Uterus (tissue), 4 donors: ENCODE measurements at places on chromosomes 3 and 15. TPM values are rescaled to one million over a fixed set of nuclear protein-coding genes. Genes with fewer than 3 reads are reported as not detected.

Gene IRAK2
- total RNA-seq: 3.5 TPM

GRCh38 chr15:84572231-84572630 lies 28.6 kb upstream of the ZSCAN2 start:
- no peak overlapping the region for H3K4me3 ChIP-seq
- no peak for DNase-seq
- peaks cover 5% of the 10 kb centered on the region for H3K4me1 ChIP-seq
- H3K27ac ChIP-seq: no peak overlapping the region
- no peaks in the 10 kb centered on the region for H3K27me3 ChIP-seq

DNA sequence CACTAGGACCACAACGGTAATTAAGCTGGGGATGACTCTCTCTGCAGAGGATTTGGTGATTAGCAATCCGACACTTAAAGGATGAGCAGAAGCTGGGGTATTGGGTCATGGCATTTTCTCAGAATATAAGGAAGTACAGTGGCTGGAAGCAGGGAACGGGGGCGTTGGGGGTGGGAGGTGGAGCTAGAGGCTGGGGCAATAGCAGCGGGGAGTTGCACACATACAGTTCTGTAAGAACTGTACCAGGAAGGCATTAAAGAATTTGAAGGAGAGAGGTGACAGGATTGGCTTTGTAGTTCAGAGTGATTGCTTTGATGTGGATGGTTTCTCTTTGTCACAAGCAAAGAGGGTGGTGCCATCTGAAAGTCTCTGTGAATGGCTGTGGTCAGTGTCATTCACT lies 28.2 kb downstream of the PSMD6 start:
- no peaks in the 10 kb centered on the region for H3K4me1 ChIP-seq
- H3K36me3 ChIP-seq: no peaks in the 10 kb centered on the region
- no peak for DNase-seq
- H3K4me3 ChIP-seq: no peak overlapping the region
- no peak overlapping the region for H3K27ac ChIP-seq

DNA sequence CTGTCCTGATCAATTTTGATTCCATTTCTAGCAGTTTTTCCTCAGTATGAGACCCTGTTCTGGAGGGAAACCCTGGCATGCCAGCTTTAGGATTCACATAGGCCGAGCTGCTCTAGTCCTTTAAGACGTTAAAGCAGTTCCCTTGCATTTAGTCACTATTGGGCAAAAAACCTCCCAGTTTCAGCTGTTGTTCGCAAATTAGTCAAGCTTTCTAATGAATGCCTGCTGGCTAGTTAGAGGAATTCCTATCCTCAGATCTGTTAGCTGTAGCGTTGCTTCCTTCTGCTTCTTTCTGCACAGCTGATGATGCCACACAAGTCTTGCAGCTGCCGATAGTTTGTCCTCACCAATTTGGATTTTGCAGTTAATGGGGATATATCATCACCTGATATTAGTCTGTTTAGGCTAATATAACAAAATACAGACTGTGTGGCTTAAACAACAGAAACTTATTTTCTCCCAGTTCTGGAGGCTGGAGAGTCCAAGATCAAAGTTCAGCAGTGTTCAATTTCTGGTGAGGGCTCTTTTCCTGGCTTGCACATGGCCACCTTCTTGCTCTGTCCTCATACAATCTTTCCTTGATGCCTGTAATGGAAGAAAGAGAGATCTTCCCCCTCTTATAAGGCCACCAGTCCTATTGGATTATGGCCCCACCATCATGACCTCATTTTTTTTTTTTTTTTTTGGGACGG lies 7.5 kb upstream of the UBL7 start:
- no peaks in the 10 kb centered on the region for H3K4me1 ChIP-seq
- H3K36me3 ChIP-seq: no peaks in the 10 kb centered on the region
- H3K27me3 ChIP-seq: no peaks in the 10 kb centered on the region
- no peak for DNase-seq

GRCh38 chr15:66084704-66085103 lies 168.8 kb downstream of the MEGF11 start:
- DNase-seq: no peak
- no peak overlapping the region for H3K4me3 ChIP-seq
- no peaks in the 10 kb centered on the region for H3K36me3 ChIP-seq
